ENCODE measurements at places on chromosomes 4 and X. TPM values are rescaled to one million over a fixed set of nuclear protein-coding genes. Genes with fewer than 3 reads are reported as not detected.

Gene GLUD2
- 1.6 TPM for total RNA-seq

Gene LIMCH1
- total RNA-seq, result 17.4 TPM

Gene SLC6A8
- 12.5 TPM for total RNA-seq

Gene SASH3
- not detected for total RNA-seq

Gene HGFAC
- not detected for total RNA-seq

Gene CSAG3
- total RNA-seq, result not detected

Gene LDB2
- 79.7 TPM for total RNA-seq

Gene MAGEB17
- not detected for total RNA-seq

Gene RBMX2
- total RNA-seq, result 13.7 TPM

Gene PGAM4
- total RNA-seq, result not detected

Gene MUC7
- total RNA-seq, result not detected

Gene RHOH
- total RNA-seq, result not detected

Gene ZXDA
- 3.7 TPM for total RNA-seq

Gene LPAR4
- total RNA-seq, result not detected

All from GM23248 (cell line).